ENCODE measurements at places on chromosomes 2 and 18.

- peak; percentile 71 for DNase-seq
Measured at GRCh38 chr2:17470855-17471641, 47.2 kb downstream of the RAD51AP2 start.

DNA sequence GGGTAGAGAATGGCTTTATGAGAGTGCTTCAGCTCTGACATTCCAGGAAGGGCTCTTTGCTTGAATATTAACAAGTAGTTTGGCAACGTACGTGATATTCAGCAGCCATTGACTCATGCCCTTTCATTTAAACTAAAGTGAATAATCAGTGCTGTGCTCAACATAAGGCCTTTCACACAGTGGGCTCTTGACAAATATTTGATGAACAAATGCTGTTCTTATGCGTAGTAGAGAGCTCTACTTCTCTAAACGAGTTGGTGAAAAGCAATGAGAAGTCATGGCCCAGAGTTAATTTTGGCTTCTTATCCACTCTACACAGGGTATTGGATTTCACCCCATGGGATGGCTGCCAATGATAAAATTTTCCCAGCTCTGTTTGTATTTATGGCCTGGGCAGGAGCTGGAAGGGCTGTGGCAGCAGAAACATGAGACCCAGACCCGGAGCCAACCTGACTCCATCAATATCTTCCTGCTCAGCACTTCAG lies 338.9 kb downstream of the CCDC85A start:
- no peak for DNase-seq

DNA sequence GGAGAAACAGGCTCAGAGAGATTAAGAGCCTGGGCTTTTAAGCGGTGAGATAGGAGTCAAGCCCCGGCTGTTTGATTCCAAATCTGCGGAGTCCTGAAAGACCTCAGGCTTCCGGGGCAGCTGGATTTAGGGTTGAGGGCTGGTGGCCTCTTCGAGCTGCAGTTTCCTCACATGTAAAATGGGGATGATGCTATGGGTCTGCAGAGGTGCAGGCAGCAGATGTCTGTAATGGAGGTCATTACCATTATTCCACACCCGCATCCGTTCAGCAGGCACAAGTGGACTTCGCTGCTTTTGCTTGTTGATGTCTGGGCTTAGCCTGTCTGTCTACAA lies 175.6 kb upstream of the HS6ST1 start:
- no peak for DNase-seq

DNA sequence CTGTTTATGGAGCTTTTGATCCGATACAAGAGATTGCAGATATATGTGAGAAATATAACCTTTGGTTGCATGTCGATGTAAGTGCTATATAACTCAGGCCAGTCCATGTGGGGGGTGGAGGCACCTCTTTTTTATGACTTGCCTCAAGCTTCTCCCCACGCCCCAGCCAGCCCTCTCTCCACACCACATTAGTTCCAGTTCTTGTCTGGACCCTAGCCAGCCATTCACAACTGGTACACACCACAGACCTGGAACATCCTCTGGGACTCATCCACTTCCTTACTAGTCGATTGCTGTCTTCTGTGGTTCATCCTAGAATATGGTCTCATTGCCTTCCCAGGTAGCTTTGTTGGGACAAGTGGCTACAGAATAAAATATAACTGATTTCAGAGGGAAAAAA lies 31.0 kb downstream of the GAD1 start:
- DNase-seq = no peak

DNA sequence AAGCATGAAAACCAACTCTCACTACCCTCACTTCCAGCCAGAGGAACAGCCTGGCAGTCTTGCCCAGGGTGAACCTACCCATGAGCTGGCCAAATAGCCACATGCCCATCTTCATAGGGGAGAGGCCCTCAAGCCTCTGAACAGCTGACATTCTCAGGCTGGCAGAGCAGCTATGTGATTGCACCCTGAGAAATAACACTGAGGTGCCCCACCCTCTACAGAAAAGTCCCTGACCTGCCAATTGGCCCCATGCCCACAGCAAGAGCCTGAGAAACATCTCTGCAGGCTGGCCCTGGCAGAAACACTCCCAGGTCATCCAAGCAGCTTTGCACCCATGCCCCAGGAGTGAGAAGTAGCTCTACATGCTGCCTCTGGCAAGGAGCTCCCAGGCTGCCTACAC lies 127.4 kb upstream of the OTX1 start:
- no peak for DNase-seq

GRCh38 chr18:48805826-48806535 lies 144.8 kb downstream of the SMAD7 start:
- DNase-seq = no peak

DNA sequence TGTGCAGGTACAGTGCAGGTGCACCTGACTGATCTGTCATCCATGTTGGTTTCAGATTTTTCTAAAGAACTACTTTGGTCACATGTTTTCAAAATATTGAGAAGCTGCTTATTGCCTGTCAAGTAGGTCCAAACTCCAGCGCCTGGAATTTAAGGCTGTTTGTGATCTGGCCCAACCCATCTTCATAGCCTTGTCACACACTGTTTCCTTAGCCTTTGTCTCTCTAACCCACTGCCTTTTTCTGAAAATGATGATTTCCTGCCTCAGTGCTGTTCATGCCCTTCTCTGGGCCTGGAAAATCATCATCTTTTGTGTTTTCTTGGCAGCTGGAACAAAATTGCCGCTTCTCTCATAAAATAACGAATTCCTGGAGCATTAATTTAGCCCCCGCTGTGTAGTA lies 7.2 kb downstream of the LIMS1 start:
- no peak for DNase-seq

- DNase-seq = no peak
Measured at GRCh38 chr18:64717026-64717425, 568.1 kb upstream of the LINC00305 start.

- no peak for DNase-seq
Measured at GRCh38 chr2:8628866-8629209, 53.0 kb upstream of the ID2 start.

- DNase-seq = no peak
Measured at GRCh38 chr2:45765728-45766254, 114.3 kb downstream of the PRKCE start.

DNA sequence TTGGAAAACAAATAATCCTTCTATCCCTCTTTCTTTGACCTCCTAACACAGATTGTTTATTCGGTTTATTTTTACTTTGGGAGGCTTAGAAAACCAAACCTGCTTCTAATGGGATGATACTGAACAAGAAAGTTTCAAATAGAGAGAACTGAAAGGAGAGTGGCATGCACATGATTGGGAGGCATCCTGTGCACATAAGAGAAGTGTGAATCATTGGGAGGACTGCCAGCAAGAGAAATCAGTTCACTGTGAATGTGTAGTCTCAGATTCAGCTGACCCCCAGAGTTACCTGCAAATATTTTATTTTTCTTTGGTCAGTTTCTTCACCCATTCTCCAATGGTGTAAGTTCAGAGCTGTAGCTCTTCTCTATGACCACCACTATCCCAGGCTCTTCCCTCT lies 1363.2 kb upstream of the ACVR2A start:
- no peak for DNase-seq

DNA sequence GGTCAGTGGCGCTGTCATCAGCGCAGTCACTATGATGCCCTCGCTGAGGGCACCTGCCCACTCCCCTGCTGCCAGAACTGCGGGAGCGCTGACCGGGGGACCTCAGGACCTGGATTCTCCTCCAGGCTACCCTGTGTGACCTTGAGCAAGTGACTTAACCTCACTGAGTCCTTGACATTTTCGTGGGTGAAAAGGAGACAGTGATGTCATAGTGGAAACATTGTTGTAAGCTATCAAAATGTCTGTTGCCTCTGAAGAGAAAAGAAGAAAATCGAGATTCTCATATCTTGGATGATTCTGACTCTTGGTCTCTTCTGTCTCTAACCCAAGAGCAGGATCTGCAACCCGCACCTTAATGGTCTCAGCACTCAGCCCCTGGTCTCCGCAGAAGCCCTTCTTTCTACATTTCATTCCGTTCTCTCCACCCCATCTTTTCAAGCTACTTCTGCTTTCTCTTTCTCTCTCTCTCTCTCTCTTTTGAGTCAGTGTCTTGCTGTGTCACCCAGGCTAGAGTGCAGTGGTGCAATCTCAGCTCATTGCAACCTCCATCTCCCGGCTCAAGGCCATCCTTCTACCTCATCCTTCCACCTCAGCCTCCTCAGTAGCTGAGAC lies 978 bp upstream of the TUBA4A start:
- DNase-seq = no peak

DNA sequence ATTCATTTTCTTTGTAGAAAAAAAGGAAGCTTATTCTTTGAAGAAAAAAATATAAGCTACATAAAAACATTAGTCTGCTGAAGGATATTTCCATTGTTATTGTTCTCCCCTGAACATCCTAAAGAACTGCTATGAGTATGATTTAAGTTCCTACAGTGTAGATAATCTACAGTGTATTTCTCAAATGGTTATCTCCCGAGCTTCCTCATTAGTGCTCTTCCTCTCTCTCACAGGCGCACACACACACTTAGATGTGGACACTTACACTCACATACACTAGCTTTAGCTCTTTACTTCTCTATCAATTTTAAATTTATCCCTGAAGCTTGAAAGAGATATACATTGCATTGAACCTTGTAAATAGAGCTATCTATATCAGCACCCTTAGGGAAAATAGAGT lies 681.0 kb downstream of the KCNJ3 start:
- DNase-seq = no peak

- DNase-seq = no peak
Measured at GRCh38 chr2:161078211-161078539, 82.1 kb upstream of the TANK start.

- DNase-seq = no peak
Measured at GRCh38 chr2:240639566-240639965, 14.3 kb downstream of the GPR35 start.

DNA sequence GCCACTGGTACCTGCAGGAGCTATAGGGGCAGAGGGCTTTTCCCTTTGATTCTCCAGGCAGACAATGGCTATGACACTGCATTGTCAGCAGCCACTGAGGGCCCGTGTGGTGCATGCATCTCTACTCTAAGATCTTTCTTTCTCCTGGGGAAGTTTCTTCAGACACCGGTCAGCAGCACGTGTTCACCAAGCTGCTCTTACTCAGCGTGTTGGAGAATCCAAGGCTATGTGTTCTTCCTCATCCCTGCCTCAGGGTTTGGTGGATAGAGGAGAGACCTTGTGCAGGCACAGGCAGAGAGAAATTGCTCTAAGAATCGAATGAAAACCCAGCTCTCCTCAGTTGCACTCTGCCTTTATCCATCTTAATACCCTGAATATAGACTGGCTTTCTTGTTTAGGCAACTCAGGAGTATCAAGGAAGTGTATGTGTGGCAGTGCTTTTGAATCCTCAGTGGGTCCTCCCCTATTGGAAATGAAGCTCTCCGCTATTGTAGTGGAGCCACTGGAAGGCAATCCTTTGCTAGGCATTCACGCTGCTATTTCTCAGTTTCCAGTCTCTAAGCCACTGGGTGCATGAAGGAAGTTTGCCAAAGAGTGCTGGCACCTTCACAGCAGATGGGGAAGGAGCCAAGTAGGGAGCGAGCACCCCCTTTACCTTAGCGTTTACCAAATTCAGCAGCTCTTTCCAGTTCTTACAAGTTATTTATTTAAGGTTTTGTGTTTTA lies 86.9 kb upstream of the EML6 start:
- DNase-seq = no peak

DNA sequence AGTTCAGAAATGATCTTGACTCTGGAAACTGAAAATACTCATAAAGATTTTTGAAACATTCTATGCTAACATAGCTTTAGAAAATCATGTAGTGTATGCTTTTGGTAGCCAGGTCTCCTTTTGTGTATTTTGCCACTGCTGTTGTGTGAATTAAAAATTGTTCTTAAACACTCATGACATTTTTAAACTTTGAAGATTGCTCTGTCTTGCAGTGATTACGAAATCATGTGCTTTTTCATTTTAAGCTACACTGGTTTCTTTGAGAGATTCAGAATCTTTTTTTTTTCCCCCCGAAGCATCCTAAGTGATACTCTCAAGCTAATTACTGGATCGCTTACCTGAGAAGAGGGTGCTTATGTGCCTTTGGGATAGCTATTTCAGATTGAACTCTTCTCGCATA lies 60.0 kb downstream of the ANKRD12 start:
- no peak for DNase-seq

GRCh38 chr2:240304746-240305161 lies 130.7 kb upstream of the GPC1 start:
- no peak for DNase-seq

GRCh38 chr2:205712508-205712907 lies 30.2 kb downstream of the NRP2 start:
- no peak for DNase-seq

GRCh38 chr2:183349091-183349490 lies 224.8 kb downstream of the NUP35 start:
- no peak for DNase-seq

DNA sequence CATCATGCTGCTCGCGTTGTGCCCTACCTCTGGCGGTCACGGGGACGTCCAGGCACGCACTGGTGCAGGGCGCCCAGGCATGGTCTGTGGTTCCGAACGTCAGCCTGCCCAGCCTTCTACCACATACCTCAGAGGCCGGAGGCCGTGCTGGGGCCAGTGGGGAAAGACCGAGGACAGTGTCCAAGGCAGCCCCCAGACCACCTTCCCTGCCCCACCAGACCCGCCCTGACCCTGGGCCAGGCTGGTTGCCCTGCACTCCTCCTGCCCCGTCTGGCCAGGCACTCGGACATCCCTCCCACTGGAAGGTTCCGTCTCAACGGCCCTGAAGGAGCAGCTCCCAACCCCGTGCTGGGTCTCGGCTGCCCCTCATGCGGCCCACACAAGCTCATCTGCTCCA lies 32.8 kb downstream of the SLC66A2 start:
- DNase-seq = no peak

DNA sequence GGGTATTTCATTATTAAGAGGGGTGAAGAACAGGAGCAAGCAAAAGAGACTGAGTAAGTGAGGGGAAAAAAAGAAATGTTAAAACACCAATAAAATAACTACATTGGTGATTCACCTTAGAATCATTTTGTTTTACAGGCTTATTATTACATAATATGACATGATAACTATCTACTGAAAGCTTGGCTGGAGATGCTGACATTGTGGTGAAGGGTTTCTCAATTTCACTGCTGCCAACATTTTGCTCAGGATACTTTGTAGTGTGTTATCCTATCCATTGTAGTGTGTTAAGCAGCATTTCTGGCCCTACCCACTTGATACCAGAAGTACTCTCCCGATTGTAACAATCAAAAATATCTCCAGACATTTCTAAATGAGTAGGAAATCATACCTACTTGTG lies 1564.6 kb upstream of the NXPH2 start:
- no peak for DNase-seq

GRCh38 chr2:224969633-224970260 lies 72.5 kb downstream of the DOCK10 start:
- DNase-seq = no peak

GRCh38 chr2:174477759-174478158 lies 9.1 kb downstream of the GPR155 start:
- no peak for DNase-seq
